ENCODE measurements at places on chromosomes 1 and 21.

DNA sequence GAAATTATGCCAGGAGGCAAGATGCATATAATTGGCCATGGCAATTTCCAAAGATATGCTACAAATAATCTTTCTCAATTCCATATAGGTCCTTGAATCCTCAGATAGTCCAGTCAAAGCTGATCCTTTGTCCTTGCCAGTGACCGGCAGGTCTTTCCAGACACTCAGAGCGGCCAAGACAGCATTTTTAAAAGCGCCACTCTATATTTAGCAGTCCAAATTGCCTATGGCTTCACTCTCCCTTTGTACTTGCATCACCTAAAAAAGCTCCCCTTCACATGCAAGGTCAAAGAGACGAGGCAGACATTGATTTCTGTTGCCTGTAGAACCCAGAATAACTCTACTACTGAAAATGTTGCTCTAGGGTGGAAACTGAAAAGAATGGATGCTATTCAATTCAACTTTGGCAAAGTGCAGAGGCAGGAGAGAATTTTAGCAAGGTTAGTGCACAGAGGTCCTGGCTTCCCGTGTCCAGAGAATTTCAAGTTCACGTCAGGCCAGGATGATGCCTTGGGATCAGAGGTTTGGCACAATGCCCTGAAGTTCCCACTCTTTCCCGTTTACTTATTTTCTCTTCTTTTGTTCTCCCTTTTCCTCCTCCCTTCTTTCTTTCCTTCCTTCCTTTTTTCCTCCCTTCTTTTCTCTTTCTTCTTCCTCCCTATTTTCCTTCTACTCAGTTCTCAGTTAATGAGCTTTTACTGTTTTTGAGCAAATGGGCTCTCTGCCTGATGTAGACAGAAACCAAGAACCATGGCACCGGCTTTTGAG is 108.5 kb downstream of the KCNK1 start:
- DNase-seq, result no peak

- peak; percentile 36 for DNase-seq
These were observed 57.5 kb upstream of the PRDM2 start for GRCh38 chr1:13642306-13643004.

GRCh38 chr1:104945406-104945805 is 1195.7 kb downstream of the AMY1C start:
- DNase-seq, result no peak

- no peak for DNase-seq
These were observed 13.1 kb downstream of the UBIAD1 start for GRCh38 chr1:11285883-11286734.

- no peak for DNase-seq
These were observed 91.9 kb downstream of the PLD5 start for GRCh38 chr1:242432491-242433095.

GRCh38 chr1:228984646-228985631 is 249.7 kb downstream of the RHOU start:
- DNase-seq, result no peak

DNA sequence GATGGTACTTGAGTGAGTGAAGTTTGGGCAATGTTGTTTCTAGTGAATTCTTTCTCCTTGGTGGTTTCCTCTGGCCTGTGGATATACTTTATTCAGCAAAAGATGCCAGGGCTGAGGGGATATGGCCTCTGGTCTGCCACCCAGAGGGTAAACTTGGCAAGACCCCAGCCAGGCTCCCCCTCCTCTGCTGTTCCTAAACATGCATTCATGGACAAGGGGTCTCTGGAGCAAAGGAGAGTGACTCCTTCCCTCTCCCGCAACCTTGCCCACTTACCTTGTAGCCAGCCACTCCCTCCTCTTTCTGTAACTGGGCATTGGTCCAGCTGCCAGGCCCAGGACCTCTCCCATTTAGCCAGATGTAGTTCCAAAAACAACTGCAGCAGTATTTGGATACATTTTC is 43.8 kb downstream of the RUNX3 start:
- no peak for DNase-seq

DNA sequence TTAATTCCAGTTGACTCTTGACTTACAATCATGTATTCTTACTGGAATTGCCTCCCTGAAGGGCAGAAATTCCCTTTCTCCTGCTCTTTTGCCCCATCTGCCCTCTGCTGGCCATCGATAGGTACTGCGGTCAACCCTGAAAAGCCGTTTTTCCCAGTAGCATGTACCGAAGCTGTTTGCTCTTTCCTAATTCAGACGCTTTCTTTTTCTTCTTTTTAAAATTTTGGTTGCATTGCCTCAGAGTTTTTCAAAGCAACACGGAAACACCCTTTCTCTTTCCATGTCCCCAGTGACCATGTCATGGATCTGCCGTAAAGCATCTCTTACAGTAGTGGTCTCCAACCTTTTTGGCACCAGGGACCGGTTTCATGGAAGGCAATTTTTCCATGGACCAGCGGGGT is 164.2 kb upstream of the C1orf21 start:
- peak; percentile 52 for DNase-seq

DNA sequence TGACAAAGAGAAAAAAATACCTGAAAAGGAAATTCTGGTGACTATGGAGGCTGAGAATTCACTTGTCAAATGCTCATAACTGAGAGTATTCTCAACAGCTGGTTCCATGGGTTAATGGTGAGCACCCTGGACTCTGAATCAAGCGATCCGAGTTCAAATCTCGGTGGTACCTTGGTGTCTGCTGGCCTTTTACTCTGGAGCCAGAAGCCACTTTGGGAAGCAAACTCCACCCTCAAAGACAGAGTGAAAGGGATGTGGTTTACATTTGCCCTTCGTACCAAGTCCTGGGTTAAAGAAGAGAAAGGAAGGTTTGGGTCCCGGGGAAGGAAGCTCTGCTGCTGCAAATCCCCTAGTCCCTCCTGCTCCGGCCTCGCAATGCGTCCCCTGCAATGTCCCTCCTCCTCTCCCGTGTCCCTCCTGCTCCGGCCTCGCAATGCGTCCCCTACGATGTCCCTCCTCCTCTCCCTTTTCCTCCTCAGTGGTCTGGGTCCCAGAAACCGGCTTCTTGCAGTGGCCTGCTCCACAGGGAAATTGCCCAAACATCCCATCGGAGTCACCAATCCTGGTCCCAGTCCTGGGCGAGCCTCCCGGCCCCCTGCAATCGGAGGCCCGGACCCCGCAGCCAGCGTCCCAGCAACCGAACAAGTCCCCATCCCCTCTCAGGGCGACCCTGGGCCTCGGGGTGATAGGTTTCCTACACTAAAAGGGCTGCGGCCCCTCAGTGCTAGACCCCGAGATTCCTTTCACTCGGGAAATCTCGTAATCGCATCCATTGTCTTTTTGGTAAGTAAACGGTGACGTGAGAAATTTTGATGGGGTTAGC is 129.4 kb downstream of the PPIAL4G start:
- DNase-seq, result no peak
